ENCODE measurements at places on chromosomes 4 and X. TPM values are rescaled to one million over a fixed set of nuclear protein-coding genes. Genes with fewer than 3 reads are reported as not detected.

DNA sequence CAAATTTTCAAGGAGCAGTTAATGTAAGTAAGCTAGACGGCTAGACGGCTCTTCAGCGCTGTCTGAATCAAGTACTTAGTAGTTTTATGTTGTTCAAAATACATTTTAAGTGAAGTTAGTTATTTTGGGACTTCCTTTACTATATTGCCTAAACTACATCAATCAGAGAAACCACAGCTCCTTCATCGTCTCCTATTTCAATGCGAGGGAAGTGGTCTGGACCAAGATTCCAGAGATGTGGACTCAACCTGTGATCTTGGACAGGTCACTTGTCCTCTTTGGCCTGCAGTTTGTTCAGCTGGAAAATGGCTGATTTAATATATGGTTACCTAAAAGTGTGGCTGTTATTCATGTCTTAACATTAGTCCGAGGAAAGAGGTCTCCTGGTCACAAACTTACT, 10.6 kb downstream of the ING2 start:
- H3K27me3 ChIP-seq = no peaks in the 10 kb centered on the region
- H3K4me1 ChIP-seq = no peaks in the 10 kb centered on the region
- no peaks in the 10 kb centered on the region for H3K36me3 ChIP-seq
- DNase-seq = no peak

Gene PPP1R2C
- not detected for total RNA-seq

GRCh38 chr4:155342142-155342541, 34.6 kb downstream of the MAP9 start:
- H3K27me3 ChIP-seq = no peaks in the 10 kb centered on the region
- H3K4me3 ChIP-seq = no peak overlapping the region
- H3K27ac ChIP-seq = no peak overlapping the region
- peaks cover 6% of the 10 kb centered on the region for H3K36me3 ChIP-seq

Gene RNF175
- not detected for total RNA-seq

DNA sequence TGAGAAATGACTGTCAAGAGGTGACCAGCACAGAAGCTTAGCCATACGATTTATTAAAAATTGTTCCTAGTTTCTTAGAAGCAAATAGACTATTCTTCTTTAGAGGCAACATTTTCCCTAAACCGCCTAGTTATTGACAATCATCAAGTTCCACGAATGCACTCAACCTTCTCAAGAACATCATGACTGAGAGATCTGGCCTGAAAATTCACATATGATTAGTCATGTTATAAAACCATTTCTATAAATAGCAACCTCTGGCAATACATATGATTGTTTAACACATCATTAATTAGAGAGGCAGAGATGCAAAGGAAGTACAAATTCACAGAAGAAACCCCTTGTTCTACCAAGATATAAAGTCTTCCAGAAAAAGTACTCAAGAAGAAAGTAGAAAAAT, 6.7 kb downstream of the NUP62CL start:
- no peak for DNase-seq
- H3K36me3 ChIP-seq = no peaks in the 10 kb centered on the region
- no peaks in the 10 kb centered on the region for H3K4me1 ChIP-seq
- H3K27ac ChIP-seq = no peak overlapping the region

Gene VCX
- total RNA-seq = not detected

Gene LPAR4
- total RNA-seq = not detected

DNA sequence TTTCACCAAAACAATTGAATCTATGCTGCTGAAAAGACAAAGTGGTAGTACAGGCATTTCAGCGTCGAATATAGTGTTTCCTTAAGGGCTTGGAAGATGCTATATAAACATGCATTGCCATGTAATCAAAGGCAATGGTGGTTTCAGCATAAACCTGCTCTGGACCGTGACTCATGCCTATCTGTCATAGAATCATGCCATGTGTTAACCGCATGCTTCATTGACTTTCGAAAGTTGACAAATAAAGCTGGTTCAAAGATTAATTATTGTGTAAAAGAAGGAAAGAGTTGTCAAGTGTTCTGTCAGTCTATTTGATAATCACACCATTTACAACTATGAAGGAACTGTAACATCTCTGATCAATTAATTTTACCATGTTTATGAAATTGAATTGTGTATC, 83.2 kb downstream of the FUNDC1 start:
- no peak overlapping the region for H3K4me3 ChIP-seq
- DNase-seq = no peak
- no peaks in the 10 kb centered on the region for H3K27me3 ChIP-seq
- no peaks in the 10 kb centered on the region for H3K36me3 ChIP-seq
- H3K4me1 ChIP-seq = no peaks in the 10 kb centered on the region
- no peak overlapping the region for H3K27ac ChIP-seq

- H3K27me3 ChIP-seq = no peaks in the 10 kb centered on the region
- no peaks in the 10 kb centered on the region for H3K36me3 ChIP-seq
- H3K4me1 ChIP-seq = no peaks in the 10 kb centered on the region
- H3K4me3 ChIP-seq = no peak overlapping the region
- H3K27ac ChIP-seq = no peak overlapping the region
Observed at GRCh38 chrX:20409991-20410390, 143.3 kb upstream of the RPS6KA3 start.

DNA sequence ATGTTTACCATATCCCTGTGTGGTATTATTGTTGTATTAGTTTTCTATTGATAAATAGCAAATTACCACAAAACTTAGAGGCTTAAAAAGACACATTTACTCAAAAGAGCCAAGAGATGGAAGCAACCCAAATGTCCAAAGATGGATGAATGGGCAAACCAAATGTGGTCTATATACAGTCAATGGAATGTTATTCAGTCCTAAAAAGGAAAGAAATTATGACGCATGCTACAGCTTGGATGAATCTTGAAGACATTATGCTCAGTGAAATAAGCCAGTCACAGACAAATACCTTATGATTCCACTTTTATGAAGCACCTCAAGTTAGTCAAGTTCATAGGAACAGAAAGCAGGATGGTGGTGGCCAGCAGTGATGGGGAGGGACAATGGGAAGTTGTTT, 144.7 kb downstream of the QDPR start:
- DNase-seq = no peak
- H3K4me1 ChIP-seq = no peaks in the 10 kb centered on the region
- no peak overlapping the region for H3K4me3 ChIP-seq
- H3K36me3 ChIP-seq = no peaks in the 10 kb centered on the region
- no peak overlapping the region for H3K27ac ChIP-seq

DNA sequence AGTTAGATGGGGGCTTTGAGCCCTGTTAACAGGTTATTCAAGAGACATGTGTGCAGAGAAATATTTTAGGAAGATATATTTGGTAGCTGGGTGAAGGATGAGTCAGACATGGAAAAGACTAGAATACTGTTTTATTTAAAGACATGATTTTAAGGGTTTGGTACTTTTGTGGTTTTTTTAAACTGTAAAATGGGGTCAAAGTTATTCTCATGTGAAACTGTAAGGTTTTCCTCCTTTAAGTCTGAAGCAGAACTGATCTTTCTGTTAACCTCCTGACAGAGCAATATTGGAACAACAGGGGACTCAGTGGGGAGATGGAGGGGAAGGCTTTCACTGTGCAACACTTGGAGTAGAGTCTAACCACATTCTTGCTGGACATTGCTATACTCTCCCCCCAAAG, 112.4 kb upstream of the LSM6 start:
- no peaks in the 10 kb centered on the region for H3K27me3 ChIP-seq
- no peak for DNase-seq
- H3K36me3 ChIP-seq = no peaks in the 10 kb centered on the region
- no peak overlapping the region for H3K27ac ChIP-seq

DNA sequence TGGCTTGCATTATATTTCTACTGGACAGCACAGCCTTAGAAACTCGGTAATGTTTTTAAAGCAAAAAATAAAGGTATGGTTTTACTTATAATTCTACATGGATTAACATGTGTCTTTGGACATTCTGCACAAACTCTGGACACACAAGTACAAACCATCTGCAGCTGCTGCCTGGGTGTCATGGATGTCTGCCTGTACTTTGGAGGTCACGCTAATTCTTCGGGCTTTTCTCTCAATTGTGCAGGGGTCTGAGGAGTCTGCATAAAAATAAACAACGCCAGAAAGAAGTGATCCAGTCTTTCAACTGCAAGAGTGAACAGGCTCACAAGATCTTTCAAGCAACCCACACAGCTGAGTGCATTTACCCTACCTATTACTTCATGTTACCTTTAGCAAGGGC, 55.2 kb downstream of the TAB3 start:
- H3K4me1 ChIP-seq = no peaks in the 10 kb centered on the region
- H3K36me3 ChIP-seq = no peaks in the 10 kb centered on the region
- no peaks in the 10 kb centered on the region for H3K27me3 ChIP-seq
- H3K4me3 ChIP-seq = no peak overlapping the region
- no peak overlapping the region for H3K27ac ChIP-seq

GRCh38 chr4:150479657-150480056, 102.3 kb upstream of the MAB21L2 start:
- no peak overlapping the region for H3K4me3 ChIP-seq
- H3K27ac ChIP-seq = no peak overlapping the region
- no peaks in the 10 kb centered on the region for H3K36me3 ChIP-seq

DNA sequence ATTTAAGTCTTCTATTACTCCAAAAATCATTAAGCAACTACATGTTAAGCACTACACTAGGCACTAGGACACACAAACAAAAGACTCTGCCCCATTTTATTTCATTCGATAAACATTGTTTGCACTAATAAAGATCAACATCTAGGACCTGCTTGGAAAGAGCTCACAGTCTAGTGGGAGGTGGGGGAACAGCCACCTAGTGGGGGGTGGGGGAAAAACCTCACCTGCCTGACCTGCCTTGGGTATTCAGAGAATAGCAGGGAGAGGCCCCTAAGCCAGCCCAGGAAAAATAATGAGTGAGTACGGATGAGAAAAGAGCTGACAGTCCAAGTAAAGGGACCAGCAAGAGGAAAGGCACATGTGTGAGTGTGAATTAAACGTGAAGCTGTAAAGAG, 52.2 kb downstream of the PRDM5 start:
- H3K4me3 ChIP-seq = no peak overlapping the region
- H3K4me1 ChIP-seq = peaks cover 5% of the 10 kb centered on the region
- H3K36me3 ChIP-seq = no peaks in the 10 kb centered on the region
- no peak for DNase-seq

DNA sequence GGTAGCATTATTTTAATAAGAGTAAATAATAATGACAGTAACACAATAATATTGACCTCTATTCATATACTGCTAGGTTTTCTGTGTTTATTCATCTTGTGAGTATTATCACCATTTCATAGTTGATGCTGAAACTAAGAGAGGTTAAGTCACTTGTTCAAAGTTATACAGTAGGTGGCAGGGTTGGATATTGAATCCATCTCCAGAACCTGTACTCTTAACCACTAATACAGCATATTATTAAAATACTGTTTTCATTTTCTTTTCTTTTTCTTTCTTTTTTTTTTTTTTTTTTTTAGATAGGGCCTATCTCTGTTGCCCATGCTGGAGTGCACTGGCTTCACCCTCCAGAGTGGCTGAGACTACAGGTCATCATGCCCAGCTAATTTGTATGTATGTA, 7.1 kb upstream of the ELF2 start:
- H3K27ac ChIP-seq = no peak overlapping the region
- H3K27me3 ChIP-seq = no peaks in the 10 kb centered on the region
- H3K4me1 ChIP-seq = no peaks in the 10 kb centered on the region
- H3K4me3 ChIP-seq = no peak overlapping the region
- no peaks in the 10 kb centered on the region for H3K36me3 ChIP-seq

Gene RHOXF2
- total RNA-seq = not detected

DNA sequence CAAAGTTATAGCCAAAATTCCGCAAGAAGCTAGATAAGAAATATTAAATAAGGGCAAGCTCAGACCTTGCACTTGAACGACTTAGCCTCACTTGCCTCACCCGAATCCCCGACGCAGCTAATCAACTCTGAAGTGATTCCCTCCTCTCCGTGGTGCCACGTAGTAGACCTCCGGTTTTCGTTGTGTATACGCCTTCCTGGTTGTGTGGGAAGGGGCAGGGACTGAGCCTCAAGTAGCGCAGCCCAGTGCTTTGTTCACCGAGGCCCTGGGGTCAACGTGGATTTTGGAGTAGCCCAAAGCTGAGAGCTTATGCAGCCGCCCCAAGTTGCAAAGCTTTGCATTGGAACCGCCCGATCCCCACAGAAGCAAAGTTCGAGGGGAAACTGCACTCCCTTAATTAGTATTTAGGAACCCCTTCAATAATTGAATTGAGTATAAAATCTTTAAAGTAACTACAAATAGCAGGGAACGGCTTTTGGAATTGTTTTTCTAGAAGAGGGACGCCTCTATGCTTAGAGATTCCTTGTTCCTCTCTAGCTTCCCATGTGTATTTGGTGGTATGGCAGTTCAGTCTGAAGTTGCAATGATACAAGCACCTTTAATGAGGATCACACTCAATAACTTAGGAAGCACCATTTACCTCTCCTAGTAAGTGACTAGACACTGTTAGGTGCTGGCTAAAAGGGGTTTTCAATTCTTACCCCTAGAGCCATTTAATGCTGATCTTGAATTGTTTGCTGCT, 55.7 kb downstream of the LINC00632 start:
- H3K4me3 ChIP-seq = no peak overlapping the region
- no peaks in the 10 kb centered on the region for H3K27me3 ChIP-seq
- no peak for DNase-seq
- H3K36me3 ChIP-seq = no peaks in the 10 kb centered on the region
- peaks cover 5% of the 10 kb centered on the region for H3K4me1 ChIP-seq

Gene ERVMER34-1
- total RNA-seq = 1.2 TPM

GRCh38 chr4:158006990-158007389, 165.8 kb downstream of the GASK1B start:
- peaks cover 11% of the 10 kb centered on the region for H3K4me1 ChIP-seq
- no peak overlapping the region for H3K4me3 ChIP-seq

Gene GPRIN3
- total RNA-seq = 7.5 TPM

Gene NXF3
- total RNA-seq = not detected

DNA sequence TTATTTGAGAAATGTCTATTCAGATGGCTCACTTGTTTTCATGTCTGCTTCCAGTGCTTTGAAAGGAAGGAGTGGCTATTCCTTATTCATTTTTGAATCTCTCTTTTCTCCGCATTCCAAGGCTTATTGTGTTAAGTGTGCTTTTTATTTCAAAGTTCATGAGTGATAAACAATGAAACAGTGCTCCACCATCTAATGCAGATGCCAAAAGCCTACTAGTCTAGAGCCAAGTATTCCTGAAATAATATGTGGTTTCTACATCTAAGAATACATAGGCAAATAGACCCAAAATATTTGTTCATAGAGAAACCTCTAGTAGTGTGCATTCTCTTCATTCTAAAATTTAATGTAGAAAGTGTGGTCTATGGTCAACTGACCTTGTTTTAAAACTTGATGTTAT, 187.3 kb downstream of the GABRB1 start:
- H3K27me3 ChIP-seq = no peaks in the 10 kb centered on the region
- no peaks in the 10 kb centered on the region for H3K36me3 ChIP-seq
- H3K4me3 ChIP-seq = no peak overlapping the region
- H3K27ac ChIP-seq = no peak overlapping the region
- H3K4me1 ChIP-seq = no peaks in the 10 kb centered on the region
- DNase-seq = no peak

GRCh38 chr4:48329976-48330375, 11.4 kb upstream of the SLAIN2 start:
- DNase-seq = no peak
- H3K27ac ChIP-seq = no peak overlapping the region
- no peaks in the 10 kb centered on the region for H3K36me3 ChIP-seq
- no peaks in the 10 kb centered on the region for H3K27me3 ChIP-seq

GRCh38 chrX:2934715-2935710, 5.9 kb upstream of the ARSD start:
- no peak overlapping the region for H3K4me3 ChIP-seq
- no peaks in the 10 kb centered on the region for H3K27me3 ChIP-seq
- DNase-seq = no peak
- no peak overlapping the region for H3K27ac ChIP-seq
- H3K36me3 ChIP-seq = no peaks in the 10 kb centered on the region
- H3K4me1 ChIP-seq = no peaks in the 10 kb centered on the region

- no peak for DNase-seq
- no peaks in the 10 kb centered on the region for H3K4me1 ChIP-seq
- no peak overlapping the region for H3K4me3 ChIP-seq
- no peak overlapping the region for H3K27ac ChIP-seq
- H3K27me3 ChIP-seq = no peaks in the 10 kb centered on the region
Observed at GRCh38 chr4:5040856-5041620, 10.2 kb upstream of the STK32B start.
